ENCODE measurements at places on chromosomes 11 and 22.

DNA sequence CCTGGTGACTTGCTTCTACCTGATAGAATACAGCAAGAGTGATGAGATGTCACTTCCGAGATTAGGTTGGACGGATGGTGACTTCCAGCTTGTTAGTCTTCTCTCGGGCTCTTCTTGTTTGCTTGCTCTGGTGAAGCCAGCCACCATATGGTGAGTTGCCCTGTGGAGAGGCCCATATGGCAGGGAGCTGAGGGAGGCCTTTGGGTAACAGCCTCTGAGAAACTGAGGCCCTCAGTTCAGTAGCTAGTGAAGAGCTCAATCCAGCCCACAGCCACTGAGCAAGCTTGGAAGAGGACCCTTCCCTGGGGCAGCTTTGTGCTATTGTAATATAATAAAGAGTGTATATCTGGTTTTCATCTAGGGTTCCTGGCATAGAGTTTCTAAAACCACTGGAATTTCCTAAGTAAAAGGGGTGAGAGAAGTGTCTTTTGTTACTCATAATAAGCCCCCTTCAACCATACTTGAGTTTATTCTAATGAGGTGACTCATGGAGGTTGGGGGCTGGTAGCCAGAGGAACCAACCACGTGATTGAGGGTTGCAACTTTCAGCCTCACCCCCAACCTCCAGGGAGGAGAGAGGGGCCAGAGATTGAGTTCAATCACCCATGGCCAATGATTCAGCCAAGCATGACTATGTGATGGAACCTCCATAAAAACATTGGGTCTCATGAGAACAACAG lies 8.0 kb upstream of the TPCN2 start:
- DNase-seq, result no peak

DNA sequence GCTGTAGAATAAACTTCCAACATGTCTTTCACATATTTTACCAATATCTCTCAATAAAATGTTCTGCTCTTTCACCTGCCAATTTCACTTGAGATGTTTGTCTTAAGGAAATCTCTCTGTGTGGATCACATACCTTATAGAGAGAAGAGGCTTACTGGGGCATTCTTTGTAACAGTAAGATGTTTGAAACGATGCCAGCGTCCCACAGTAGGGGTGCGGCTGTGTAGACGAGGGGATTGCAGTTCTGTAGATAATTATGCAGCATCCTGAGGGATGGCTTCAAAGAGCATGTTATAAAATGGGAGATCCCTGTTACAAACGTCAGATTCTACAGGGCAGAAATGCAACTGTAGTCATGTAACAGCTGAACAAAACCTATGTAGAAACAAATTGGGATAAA lies 200.0 kb downstream of the TBC1D22A start:
- DNase-seq, result no peak

DNA sequence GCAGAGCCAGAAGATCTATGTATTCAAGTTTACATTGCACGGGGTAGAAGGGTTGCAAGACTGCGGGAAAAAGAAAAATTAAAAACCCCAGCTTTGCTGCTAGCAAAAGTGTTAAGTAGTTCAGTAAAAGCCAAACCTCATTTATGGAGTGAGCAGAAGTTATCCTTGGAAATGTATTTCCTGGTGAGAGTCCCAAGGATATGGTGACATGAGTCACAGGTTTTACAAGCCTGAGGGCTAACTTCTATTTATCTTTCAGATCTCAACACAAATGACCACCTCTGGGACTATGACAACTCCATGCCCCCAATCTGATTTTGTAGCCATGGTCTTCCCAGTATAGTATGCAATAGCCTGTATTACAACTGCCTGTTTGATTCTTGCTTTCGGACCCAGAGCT lies 26.1 kb downstream of the ABTB2 start:
- no peak for DNase-seq

- no peak for DNase-seq
Measured at GRCh38 chr11:71078482-71078881, 173.9 kb downstream of the SHANK2 start.

GRCh38 chr11:18853086-18853720 lies 61.6 kb upstream of the PTPN5 start:
- no peak for DNase-seq

DNA sequence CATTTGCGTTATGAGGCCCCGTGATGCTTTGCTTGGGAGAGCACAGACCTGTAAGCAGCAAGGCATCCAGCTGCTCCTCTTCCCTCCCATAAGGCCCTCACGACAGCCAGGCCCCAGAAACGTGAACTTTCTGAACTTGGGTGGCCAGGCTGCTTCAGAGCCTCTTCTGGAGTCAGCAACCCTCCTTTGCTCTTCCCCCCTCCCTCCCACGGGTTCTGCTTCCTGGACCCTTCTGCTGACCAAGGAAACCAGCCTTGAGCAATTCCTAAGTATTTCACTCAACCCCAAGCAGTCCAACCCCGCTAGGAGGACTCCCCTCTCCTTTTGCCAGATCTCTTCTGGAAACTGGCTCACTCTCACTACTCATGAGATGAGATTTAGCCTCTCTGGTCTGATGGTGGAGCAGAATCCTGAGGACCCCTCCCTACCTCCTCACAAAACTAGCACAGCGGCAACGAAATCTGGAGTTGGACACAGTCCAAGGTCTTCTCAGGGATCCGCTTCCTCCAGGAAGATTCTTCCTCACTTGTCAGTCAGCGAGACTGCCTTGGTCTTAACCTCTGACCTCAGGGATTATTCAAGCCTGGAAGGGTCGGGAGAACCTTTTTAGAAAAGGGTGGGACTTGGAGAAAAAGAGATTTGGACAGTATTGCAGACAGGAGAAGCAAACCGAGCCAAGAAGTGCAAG lies 86.2 kb downstream of the UBASH3B start:
- no peak for DNase-seq

DNA sequence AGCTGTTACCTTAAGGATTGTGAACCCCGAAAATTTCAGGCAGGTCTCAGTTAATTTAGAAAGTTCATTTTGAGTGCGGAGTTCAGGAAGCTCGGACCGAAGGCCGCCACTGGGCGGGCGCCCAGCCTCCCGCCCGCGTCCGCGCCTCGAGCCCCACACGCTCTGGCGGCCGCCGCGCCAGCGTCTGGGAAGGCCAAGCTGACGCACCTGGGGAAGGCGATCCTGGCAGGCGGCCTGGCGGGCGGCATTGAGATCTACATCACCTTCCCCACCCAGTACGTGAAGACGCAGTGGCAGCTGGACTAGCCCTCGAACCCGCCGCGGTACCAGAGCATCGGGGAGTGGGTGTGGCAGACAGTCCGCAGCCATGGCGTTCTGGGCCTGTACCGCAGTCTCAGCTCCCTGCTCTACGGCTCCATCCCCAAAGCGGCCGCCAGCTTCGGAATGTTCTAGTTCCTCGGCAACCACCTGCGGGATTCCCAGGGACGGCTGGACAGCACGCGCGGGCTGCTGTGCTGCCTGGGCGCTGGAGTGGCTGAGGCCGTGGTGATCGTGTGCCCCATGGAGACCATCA lies 79.5 kb downstream of the CCDC83 start:
- no peak for DNase-seq

GRCh38 chr11:133024301-133024700 lies 508.0 kb downstream of the OPCML start:
- no peak for DNase-seq
